ENCODE measurements at places on chromosomes 12 and 14.
A peak's percentile ranks its signal among the peaks of the same experiment; 100 is the strongest.

GRCh38 chr14:31572955-31573354 is 11.8 kb downstream of the NUBPL start:
- DNase-seq, result no peak

DNA sequence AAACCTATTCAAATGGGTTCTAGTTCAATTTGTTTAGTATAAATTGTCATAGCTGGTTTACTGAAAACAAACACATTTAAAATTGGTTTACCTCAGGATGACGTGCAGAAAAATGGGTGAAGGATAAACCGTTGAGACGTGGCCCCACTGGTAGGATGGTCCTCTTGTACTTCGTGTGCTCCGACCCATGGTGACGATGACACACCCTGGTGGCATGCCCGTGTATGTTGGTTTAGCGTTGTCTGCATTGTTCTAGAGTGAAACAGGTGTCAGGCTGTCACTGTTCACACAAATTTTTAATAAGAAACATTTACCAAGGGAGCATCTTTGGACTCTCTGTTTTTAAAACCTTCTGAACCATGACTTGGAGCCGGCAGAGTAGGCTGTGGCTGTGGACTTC is 8.3 kb downstream of the CALM1 start:
- DNase-seq, result no peak

DNA sequence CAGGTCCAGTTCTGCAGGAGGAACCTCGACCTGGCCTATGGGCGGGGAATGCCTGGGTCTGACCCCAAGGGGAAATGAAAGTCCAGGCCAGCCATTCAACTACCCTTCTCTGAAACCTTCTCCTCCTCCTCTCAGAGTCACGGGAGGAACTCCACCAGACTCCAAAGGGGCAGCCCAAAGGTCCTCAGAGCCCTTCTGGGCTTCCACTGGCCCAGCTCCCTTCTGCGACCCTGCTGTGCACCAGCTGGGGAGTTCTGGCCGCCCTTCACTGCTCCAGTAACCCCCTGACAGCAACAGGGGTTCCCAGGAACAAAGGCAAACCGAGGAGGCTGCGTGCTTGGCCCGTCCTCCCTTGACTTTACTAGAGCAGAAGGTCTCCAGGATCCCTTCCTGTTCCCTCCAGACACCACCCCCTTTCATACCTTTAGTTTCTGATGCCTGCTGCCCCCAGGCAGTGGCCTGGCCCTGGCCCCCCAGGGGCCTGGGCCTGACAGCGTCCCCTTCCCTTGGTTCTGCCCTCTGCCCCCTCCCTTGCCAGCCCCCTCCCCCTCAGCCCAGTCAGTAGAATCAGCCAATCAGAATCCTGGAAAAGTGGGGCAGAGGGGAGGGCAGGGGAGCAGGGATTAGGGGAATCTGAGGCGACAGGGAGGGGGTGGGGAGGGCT is 850 bp upstream of the ZNF385A start:
- no peak for DNase-seq

- DNase-seq, result peak; percentile 33
These were observed 50.2 kb downstream of the TTLL5 start for GRCh38 chr14:75711105-75711795.

GRCh38 chr12:102567031-102567985 is 86.9 kb upstream of the IGF1 start:
- DNase-seq, result no peak

DNA sequence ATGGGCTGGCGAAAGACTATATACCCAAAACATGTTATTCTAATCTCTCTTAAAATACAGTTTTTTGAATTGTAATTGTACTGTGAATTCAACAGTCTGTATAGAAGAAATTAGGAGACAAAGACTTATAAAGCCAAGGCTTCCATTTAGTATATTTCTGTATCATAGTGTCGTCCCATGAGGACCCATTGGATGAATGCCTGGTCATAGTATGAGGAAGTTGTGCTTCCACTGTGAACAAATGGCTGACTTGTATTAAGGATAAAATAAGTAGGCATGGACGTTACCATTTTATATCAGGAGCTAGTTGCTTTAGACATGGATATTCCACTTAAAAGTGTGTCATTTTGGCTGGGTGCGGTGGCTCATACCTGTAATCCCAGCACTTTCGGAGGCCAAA is 55.9 kb upstream of the NAV3 start:
- no peak for DNase-seq

DNA sequence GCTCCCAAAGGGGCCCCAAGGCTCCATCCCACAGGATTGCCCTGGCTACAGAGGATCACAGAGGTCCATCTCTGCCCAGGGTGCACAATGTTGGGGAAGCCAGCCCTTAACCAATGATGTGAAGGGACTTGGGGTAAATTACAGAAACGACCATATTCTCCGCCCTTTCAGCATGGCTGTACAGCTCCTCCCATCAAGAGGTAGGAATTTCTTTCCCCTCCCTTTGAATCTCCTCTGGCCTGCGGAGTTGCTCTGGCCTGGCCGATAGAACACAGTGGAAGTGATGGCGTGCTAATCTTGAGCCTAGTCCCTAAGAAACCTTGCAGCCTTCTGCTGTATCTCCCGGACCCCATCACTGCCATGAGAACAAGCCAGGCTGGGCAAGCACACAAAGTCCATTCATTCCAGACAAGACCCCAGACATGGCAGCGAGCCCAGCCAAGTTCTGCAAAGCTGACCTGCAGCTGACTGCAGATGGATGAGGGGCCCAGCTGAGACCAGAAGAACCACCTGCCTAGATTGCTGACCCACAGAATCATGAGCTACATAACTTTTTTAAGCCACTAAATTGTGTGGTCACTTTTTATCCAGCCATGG is 6.9 kb upstream of the IFI27 start:
- no peak for DNase-seq

DNA sequence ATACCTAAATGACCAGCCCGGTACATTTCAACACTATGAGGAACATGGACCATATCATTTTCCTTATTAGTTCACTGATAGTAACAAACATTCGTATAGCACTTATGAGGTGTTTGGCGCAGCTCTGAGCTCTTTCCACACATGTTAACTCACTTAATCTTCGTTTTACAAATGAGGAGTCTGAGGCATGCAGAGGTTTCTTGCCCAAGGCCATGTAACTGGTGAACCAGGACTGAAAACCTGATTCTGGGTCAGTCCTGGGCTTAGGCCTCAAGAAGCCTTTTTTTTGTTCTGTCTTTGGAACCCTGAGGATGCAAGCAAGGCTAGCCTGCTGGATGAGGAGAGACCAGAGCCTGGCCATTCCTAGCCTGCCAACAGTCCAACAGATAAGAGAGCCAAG is 55.0 kb downstream of the C14orf132 start:
- no peak for DNase-seq

GRCh38 chr12:126607867-126608266 is 1542.6 kb downstream of the AACS start:
- DNase-seq, result no peak

DNA sequence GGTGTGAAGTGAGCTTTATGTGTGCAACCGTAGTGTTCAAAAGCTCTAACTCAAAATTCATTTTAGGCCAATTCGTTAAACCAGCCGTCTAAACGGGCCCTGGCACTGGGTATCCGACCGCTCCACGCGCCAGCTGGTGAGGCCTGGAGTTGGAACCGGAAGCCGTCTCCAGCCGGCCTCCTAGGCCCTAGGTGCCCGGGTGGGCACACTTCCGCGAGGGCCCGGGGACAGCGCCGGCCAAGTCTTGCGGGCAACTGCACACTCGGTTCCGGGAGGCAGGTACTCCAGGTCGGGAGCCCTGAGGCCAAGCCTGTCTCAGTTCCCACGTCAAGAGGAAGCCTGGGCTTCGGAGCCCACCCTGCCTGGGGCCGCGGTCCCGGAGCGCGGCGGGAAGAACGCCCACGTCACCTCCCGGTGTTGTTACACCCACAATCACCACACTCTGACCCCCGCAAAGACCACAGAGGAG is 16.2 kb downstream of the OTX2 start:
- DNase-seq, result no peak

GRCh38 chr12:32476446-32476845 is 77.1 kb downstream of the FGD4 start:
- DNase-seq, result no peak

GRCh38 chr14:27642251-27642866 is 1044.5 kb upstream of the NOVA1 start:
- DNase-seq, result no peak

DNA sequence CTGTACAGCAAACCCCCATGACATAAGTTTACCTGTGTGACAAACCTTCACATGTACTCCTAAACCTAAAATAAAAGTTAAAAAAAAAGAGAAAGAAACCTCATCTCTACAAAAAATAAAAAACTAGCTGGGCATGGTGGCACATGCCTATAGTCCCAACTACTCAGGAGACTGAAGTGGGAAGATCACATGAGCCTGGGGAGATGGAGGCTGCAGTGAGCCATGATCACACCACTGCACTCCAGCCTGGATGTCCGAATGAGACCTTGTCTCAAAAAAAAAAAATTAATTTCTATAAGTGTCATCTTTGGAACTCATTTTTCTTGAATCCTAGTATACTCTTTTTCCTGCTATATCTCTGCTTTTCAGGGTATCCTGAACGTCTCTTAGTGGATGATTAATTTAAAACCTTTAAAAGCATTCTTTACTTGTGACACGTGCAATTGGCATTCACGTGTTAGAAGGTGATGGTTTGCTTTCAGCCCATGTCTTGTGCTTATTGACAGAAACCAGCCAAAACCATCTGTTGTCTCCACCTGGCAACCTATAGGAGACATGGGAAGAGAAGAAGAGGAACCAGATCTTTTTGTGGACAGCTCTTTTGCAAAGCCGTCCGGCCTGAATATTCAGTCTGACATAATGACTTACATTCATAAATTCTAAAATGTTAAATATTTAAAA is 30.6 kb upstream of the PPFIBP1 start:
- no peak for DNase-seq

DNA sequence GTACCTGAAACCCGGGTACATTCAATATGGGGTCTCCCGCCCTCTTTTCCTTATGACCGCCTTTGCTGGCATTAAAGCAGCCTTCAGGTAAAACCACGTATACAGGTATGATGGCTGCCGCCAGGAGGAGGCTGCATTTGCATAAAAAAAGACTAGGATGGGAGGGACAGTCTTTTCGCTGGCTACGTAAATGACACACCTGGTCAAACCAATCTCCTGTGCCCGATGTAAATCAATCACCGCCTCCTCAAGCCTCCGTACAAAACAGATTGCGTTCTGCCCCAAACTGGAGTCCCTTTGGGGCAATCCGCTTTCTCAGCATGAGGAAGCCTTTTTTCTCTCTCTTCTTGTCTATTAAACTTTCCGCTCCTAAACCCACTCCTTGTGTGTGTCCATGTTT is 8.1 kb upstream of the ALDH1L2 start:
- DNase-seq, result no peak

DNA sequence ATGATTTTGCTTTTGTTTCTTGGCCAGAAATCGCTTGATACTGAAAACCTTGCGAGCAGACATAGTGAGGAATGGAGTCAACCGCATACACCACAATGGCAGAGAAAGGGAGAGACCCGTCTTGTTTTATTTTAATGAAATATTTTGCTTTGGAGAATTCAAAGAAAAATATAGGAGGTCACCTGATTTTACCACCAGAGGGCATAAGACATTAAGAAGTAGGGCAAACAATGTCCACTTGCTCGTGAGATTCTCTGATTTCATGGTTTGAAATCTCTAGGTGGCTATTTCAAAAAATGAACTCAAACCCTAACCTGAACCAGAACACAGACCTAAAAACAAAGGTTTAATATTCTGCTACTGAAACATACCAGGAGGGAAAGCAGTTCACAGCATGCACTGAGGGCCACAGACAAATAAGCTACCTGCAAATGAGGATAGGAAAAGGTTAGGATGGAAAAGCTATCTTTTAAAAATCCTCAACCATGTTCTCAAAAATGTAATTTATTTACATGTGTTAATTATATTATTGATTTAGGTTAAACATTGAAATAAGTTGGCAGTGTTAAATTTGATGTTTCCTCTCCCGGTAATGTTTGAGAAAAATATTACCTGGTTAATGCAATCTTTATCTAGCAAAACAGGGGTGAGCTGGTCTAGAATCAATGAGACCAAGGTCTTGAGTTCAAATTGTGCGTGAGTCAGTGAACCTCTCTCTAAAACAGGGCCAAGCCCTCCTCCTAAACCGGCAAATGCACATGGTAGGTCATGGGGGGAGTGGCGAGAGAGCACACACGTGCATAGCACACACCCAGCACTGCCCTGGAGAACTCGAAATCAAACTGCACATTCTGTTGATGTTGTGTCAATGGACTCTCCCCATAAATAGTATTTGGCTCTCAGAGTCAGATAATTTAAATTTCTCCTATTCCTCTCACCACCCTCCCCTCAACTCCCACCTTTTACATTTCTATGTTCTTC is 12.5 kb downstream of the IFNG-AS1 start:
- DNase-seq, result no peak

DNA sequence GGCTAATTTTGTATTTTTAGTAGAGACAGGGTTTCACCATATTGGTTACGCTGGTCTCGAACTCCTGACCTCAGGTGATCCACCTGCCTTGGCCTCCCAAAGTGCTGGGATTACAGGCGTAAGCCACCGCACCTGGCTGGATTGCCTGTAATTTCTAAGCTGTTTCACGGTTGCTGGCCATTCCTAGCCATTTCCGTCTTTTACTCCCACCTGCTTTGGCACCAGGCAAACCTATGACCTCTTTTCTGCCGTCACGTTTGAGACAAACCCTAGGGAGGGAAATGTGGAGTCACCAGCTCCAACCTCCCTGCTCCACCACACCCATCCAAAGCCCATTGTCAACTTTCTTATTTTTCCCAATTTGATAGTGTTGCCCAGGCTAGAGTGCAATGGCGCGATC is 1.2 kb downstream of the GPR132 start:
- DNase-seq, result no peak

- DNase-seq, result no peak
These were observed 187.8 kb upstream of the AMIGO2 start for GRCh38 chr12:47267571-47267970.

GRCh38 chr12:91224401-91224800 is 41.8 kb upstream of the DCN start:
- DNase-seq, result no peak

- peak; percentile 74 for DNase-seq
These were observed 84.1 kb upstream of the RESF1 start for GRCh38 chr12:31874961-31875608.

- no peak for DNase-seq
These were observed 171.9 kb downstream of the PRKCH start for GRCh38 chr14:61493239-61493638.

DNA sequence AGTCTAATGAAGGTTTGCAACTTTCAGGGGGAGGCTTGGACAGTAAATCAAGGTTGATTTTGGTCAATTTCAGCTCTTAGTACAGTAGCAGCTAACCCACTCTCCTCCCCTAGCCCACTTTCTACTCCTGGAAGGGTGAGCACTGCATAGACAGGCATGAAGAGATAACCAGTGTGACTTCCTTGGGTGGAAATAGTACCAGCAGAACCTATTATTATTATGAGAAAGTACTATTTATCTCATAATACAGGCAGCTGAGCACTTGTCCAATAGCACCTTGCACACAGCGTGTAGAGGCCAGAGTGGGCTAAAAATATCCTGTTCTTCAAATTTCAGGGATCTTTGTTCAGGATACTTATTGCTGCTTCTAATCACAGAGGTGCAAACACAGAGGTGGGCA is 96.2 kb upstream of the FKBP4 start:
- DNase-seq, result no peak

All from activated CD4-positive, alpha-beta T cell treated with anti-CD3 and anti-CD28 coated beads for 48 hours (primary cell).